Right renal cortex interstitium (tissue), 3 donors: ENCODE measurements at places on chromosomes 11 and 22.

GRCh38 chr11:127567237-127567932, 566.8 kb upstream of the KIRREL3 start:
- DNase-seq = no peak

DNA sequence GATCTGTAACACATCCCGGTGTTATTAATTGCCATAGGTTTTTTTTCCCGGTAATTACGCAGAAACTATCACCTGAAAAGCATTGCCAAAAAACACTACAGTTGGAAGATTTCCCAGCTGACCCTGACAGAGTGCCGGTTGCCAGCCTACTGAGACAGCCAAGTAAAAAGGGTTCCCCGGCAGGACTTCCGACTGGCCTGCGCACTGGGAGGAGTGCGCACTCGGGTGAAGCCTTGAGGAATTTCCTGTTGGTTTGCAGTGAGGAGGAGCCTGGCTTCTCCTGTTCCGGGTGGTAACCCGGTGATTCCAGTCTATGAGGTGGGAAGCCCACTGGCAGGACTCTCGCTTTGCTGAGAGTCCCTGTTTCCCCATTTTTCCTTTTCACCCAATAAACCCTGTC, 52.1 kb downstream of the CNTF start:
- no peak for DNase-seq

- no peak for DNase-seq
These were observed 11.0 kb downstream of the MPZL3 start for GRCh38 chr11:118240999-118241763.

DNA sequence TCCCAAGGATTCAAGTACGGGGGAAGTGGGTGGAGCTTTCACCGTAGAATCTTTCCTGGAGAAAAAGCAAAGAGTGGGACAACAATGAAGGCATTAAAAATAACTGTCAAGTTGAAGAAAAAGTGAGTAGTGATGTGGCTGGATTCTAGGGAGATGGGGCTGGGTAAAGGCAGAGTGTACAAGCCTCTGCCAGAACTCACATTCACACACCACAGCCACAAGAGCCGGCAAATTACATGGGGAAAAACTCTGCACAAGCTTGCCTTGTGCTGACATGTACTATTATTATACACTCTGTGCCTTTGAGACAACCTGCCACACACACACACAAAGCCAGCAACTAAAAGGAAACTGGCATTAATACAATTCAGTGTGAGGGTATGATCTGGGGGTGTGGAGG, 182.6 kb downstream of the LARGE1 start:
- no peak for DNase-seq

- no peak for DNase-seq
These were observed 4.8 kb upstream of the MRTFA start for GRCh38 chr22:40641269-40641668.
